ENCODE measurements at places on chromosomes 6 and 20.

DNA sequence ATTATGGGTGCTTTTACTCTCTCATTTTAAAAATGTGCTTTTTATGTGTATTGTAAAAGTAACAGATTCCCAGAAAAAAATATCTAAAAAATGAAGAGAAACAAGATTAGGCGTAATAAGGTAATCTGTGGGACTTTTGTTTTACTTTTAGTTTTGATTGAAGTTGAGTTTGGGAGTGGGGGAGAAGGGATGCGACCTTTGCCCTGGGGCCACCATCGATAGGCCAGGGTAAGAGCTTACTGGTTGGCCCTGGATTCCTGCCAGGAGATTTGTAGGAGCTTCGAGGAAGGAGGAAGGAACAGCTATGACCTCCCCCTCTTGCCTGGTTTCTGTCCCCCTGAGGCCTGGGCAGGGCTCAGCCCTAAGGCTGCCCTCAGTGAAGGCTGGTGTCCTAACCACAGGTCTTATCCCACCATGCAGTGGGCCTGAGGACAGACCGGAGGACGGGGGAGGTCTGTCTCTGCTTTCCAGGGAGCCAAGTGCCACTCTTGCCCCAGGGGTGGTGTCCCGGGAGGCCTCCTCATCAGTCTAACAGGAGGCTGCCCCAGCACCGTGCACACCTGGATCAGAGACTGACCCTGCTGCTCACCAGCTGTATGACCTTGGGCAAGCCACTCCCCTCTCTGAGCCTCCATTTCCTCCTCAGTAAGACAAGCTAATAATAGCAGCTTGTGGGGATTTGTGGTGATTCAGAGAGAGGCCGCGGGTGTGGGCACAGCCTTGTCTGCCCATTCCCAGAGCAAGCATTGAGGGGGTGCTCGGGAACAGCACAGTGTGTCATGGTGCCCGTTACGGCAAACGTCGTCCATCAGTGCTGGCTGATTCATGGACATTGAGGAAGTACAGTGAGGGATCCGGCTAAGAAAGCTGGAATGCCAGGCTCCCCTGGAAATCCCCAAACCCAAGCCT is 21.2 kb downstream of the TGM2 start:
- DNase-seq, result no peak

GRCh38 chr6:12249541-12250382 is 40.4 kb upstream of the EDN1 start:
- DNase-seq, result no peak

DNA sequence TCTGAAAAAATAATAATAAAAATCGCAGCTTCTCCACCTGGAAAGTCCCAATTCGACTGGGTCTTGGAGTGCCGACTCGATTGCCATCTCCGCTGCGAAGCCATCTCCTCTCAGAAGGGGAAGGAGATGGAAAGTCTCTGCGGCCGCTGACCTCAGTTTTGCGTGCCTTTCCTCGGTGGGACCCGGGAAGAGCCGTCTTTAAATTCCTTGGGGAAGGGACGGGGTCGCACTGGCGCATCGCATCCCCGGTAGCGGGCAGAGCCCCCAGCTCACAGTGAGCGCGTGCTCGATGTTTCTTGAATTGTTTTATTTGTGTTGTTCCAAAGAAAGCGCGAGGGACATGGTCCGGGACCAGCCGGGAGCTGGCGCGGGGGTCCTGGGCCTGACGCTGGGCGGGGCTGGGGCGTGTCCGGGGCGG is 270 bp upstream of the TIAM2 start:
- no peak for DNase-seq

DNA sequence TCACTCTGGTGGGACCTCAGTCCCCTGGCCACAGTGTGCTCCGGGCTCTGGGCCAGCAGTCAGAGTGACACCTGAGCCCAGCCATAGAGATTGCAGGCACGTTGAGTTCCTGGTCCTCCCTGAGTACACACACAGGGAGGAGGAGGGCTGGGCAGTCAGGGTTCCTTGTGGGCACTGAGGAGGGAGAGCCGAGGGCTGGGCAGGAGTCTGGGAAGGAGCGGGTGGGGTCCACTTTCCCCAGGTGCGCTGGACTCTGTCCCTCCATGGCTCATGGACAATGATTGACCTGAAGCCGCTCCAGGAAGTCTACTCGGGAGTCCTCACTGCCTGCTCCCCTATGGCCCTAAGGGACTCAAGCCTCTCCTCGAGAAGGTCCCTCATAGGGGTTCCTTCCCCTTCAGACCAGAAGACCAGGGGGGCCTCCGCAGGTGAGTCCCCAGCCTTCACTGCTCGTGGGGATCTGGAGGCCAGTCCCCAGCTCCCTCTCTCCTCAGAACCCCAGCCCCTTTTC is 1.1 kb downstream of the SLC44A4 start:
- no peak for DNase-seq

GRCh38 chr6:116011520-116011919 is 49.2 kb downstream of the FRK start:
- peak; percentile 8 for DNase-seq

DNA sequence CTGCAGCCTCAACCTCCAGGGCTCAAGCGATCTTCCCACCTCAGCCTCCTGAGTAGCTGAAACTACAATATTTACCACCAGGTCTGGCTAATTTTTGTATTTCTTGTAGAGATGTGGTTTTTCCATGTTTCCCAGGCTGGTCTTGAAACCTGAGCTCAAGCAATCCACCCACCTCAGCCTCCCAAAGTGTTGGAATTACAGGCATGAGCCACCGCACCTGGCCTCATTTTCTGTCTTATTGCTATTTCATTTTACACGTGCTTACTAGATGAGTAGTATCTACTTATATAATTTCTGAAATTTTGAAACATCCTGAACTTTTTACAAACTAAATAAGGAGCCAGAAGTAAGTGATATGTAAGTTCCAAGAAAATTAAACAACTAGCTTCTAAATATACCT is 34.6 kb downstream of the CLIC5 start:
- no peak for DNase-seq

GRCh38 chr6:114000069-114000468 is 29.1 kb upstream of the HDAC2 start:
- DNase-seq, result no peak

GRCh38 chr20:34108616-34109174 is 3.3 kb downstream of the EIF2S2 start:
- no peak for DNase-seq

DNA sequence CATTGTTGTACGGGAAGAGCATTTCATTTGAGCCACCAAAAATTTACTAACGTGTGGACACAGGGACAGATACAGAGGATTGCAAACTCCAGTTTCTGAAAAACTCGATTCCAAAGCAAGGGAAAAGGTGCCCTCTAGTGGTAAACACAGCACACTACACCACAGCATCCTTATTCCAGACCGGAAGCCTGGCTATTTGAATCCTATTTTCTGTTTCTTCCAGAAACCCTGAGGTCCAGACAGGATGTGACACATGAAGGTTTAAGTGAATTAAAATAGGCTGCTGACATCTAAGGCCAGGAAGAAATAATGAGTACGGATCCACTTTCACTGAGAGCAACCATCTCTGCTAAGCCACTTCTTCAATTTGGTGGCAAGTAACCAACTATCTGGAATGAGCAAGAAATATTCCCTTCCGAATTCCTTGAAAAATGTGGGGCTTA is 31.8 kb upstream of the GMPR start:
- no peak for DNase-seq

- no peak for DNase-seq
These were observed 672.9 kb upstream of the MARCKS start for GRCh38 chr6:113184291-113184690.
